ENCODE measurements at places on chromosomes 4 and X.

- no peak for DNase-seq
These were observed 147.5 kb upstream of the SMIM31 start for GRCh38 chr4:164606478-164606877.

DNA sequence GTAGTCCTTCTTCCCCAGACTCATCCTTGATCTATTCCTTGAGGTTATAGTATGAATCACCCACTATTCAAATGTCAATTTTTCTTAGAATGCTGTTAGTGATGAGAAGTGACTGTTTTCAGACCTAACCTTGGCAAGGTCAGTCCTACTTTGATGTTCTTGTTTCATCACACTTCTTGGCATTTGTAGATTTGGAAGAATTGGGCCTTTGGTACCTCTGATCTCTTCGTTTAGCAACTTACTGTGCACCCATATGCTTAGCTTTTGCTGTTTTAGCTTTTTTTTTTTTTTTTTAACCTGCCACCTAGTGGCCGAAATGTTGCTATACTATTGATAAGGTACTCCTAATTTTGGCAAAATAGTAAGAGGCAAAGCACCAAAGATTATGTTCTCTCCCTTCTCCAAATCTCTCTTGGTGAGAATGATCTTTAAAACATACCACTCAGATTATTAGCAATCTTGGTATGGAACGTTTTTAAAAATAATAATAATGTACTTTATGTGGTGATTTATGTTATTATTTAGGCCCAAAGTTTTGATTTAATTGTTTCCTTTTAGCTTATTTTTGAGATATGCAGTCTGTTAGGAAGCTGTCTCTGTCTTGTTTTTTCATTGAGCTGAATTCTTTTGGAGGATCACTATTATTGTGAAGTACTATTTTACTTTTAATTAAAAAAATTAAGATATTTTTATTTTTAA is 16.6 kb downstream of the DCK start:
- peak; percentile 71 for DNase-seq

DNA sequence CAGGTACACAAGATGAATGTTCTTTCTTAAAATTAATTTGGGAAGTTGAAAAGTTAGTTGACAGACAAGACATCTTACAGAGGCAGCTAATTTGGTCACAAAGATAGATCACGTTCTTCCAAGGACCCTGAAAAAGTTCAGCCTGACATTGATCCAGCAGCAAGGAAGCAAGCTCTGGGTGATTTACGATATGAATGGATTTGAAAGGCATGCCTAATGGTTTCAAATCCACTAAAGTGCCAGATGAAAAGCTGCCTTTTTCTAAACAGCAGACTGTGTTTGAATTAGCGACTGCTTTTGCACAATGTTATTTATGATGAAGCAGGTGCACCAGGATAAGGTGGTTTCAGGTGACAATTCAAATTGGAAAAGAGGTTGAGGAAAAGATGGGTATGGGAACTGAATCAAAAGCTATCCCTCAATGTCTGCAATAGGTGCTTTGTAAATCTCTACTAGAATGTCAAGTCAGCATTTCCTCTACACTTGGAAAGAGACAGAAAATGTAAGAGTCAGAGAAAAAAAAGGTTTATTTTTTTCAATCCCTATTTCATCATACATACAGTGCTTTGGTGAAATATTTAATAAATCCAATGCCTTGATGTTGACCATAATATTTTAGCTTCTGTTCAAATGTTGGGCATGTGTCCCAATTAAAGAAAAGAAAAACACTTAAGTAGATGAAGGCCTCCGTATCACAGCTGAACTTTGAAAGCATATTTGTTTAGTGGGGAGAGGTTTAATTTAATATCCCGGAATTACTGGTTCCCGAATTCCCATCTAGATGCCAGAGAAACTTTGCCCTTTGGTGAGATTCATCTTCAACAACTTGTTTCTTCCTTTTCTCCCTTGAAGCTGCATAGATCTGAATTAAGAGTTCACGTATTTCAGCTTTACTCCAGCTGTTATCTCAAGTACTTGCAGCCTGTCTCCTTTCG is 6.0 kb downstream of the RASGEF1B start:
- DNase-seq, result no peak

- peak; percentile 10 for DNase-seq
These were observed 30.4 kb downstream of the LAMTOR3 start for GRCh38 chr4:99863804-99864203.

DNA sequence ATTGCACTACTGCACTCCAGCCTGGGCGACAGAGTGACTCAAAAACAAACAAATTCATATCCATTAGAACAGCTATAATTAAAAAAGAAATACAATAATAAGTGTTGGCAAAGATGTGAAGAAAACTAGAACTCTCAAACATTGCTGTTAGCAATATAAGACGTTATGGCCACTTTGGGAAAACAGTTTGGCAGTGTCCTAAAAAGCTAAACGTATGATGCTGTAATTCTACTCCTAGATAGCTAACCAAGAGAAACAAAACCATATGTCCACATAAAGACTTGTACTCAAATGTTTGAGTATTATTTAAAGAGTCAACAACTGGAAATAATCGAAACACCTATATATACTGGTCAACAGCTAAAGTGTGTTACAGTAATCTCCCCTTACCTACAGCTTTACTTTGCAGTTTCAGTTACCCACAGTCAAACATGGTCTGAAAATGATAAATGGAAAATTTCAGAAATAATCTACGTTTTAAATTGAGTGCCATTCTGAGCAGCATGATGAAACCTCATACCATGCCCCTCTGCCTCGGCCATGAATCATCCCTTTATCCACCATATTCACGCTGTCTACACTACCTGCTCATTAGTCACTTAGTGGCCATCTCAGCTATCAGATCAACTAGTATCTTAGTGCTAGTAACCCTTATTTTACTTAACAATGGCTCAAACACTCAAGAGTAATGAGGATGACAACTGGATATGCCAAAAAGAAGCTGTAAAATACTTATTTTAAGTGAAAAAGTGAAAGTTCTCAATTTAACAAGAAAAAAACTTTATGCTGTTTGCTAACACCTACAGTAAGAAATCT is 4.9 kb downstream of the ELF2 start:
- peak; percentile 60 for DNase-seq

- DNase-seq, result peak; percentile 90
These were observed 230.7 kb upstream of the KCNIP4 start for GRCh38 chr4:22179124-22179874.

- peak; percentile 52 for DNase-seq
These were observed 126.8 kb downstream of the IRF2 start for GRCh38 chr4:184347251-184348239.

DNA sequence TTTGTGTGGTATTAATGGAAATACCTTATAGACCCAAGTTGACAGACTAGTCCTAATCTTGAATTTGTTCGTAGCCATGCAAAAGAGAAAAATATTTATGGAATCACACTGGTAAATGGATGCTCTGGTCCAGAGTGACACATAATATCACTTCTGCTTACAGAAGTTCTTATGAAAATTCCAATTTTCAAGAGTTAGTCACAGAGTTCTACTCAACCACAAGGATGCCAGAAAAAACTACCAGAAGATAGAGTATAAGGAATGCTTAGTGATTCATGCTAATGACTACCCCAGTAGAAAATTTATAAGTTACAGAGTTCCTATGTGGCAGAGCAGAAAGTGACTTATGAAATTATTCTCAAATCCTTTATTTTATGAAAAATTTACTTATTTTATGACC is 1384.8 kb downstream of the FAM133A start:
- DNase-seq, result peak; percentile 66

- no peak for DNase-seq
These were observed 166.5 kb downstream of the FBXW7 start for GRCh38 chr4:152369203-152369901.

- peak; percentile 2 for DNase-seq
These were observed 697.4 kb downstream of the TRAM1L1 start for GRCh38 chr4:116387937-116388474.

DNA sequence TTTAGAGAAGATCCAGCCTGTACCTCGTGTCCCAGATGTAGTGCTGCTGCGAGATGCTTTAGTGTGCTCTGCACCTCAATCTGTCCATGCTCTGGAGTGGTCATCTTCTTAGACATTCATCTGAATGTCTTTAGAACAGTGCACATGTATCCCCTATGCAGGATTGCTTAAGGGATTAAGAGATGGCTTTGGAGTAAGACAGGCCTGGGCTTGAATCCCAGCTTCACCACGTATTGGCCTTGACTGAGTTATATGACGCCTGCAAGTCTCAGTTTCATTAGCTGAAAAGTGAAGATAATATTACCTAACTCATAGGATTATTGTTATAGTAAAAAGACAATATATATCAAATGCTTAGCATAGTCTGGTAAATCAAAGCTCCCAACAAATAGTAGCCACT is 98.3 kb downstream of the NFKB1 start:
- DNase-seq, result no peak

DNA sequence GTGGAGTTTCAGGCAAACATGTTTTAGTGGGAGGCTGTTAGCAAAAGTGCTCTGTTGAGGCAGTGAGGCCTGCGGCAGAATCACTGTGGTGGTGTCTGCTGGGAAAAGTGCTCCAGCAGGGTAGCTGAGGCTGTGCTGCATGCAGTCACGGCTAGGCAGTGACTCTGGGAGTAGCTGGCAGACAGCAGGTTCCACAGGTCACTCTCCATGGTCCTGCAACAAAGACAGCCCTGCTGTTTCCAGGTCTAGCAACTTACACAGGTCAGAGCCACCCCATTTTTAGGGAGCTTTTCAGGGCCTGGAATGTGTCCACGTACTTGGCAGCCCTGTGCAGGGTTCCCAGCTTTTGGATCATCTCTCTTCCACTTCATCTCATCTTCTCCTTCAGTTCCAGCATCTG is 184.3 kb downstream of the NAA11 start:
- peak; percentile 16 for DNase-seq

- no peak for DNase-seq
These were observed 13.7 kb upstream of the TLR8 start for GRCh38 chrX:12892716-12893115.

GRCh38 chr4:71288875-71289274 is 49.9 kb upstream of the SLC4A4 start:
- DNase-seq, result no peak

- no peak for DNase-seq
These were observed 786.1 kb upstream of the AADAT start for GRCh38 chr4:170875868-170876267.

DNA sequence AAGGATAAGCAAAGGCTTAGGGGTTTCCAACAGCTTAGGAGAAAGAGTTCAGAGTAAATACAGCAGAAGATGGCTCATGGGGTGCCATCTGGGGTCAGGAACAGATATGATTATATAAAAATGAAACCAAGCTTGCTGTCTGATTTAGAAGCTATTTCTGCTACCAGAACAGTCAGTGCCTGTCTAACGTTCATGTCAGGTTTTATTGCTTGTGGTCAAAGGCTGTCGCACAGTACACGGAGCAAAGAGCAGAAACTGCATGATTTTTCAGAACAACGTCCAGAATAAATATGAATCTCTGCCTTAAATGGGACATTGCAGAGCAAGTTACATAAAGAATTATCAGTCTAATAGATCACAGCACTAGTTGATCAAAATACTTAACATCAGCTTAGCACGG is 17.4 kb downstream of the CETN2 start:
- no peak for DNase-seq

DNA sequence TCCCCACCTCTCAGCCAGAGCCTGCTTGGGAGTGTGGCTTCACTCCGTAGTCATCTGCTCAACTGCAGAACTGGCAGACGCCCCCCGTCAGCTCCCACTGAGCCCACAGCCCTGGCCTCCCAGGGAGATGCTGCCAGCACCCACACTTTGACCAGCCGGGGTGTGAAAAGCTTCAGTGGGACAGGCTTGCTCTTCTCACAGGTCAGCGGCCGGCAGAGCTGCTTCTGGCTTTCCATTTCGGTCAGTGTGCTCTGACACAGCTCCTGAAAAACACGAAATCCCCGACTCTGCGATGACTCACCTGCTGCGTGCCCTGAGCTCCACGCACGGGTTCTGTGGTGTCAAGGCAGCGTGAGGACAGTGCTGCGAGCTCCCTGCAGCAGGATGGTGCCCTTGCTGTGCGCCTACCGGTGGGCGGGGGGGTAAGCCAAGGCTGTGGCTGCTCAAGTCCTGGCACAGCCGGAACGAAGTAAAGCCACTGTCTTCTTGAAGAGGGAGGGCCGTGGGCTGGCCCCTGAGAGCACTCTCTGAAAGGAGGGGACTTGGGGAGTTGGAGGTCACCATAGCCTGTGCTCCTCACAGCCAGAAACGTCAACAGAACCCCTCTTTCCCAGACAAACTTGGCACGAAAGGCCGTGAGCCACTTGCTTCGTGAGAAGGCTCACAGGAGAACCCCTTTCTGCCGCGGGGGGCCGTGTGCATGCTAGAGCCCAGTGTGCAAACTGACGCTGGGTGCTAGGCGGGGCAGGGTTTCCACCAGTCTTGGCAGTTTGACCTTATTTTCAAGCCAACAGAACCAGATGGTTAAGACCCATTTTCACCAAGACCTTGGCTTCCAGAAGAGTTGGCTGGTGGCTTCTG is 23.6 kb downstream of the NOP14 start:
- no peak for DNase-seq

DNA sequence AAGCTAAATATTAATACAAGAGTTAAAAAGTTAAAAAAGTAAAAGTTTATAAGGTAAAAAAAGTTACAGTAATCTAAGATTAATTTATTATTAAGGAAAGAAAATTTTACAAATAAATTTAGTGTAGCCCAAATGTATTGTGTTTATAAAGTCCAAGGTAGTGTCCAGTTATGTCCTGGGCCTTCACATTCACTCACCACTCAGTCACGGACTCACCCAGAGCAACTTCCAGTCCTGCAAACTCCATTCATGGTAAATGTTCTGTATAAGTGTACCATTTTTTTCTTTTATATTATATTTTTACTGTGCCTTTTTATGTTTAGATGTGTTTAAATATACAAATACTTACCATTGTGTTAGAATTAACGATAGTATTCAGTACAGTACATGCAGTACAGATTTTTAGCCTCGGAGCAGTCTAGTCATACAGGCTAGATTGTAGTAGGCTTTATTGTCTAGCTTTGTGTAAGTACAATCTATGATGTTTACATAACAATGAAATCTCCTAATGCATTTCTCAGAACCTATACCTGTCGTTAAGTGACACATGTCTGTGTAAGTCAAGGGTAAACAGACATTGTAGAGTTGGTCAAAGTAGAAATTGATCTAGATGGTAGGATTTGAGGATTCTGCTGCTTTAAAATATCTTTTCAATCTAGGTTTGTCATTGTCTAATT is 197.7 kb downstream of the GC start:
- DNase-seq, result no peak

- no peak for DNase-seq
These were observed 886 bp downstream of the DCLK2 start for GRCh38 chr4:150079081-150079581.

DNA sequence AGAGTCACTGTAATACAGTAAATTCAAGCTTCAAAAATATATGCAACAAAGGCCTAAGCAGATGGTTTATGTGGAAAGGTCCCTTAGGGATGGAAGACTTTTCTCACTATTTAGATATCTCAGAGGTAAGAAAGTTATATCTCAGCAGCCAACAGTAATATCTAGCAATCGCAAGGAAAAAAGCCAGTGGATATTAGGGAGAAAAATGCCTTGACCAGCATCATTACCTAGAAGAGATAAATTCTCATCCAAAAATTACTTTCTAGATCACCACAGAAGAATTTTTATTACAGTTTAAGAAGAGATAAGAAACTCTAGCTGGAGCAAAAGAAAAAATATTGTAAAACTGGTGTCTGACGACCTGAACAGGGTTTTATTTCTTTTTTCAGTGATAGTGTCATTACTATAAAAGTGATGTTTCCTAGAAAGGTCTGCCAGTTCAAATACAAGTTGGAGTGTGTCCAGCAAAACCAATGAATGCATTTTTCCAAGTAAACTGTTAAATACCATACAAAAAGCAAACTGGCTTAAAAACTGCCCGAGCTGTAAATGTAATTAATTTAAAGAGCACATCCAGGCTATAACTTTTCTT is 100.0 kb downstream of the ATP11C start:
- no peak for DNase-seq

GRCh38 chrX:81390237-81390636 is 188.3 kb downstream of the SH3BGRL start:
- DNase-seq, result no peak
